ENCODE measurements at places on chromosomes 6 and 20.

DNA sequence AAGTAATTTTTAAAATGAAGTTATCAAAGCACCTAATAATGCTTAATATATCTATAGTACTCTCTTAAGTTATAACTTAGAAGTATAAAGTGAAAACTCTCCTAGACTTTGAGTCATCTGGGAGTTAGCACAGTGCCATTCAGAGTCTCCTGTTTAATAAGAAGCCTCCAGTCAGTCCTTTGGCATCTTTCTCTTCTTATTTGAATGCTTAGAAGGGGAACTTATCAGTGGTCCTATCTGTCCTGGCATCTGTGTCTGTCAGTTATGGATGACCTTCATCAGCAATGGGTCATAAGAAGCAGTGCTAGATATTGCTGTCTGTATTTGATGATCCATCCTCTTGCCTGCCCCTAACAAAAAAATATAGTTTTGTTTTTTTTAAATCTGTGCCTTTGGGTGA, 15.2 kb downstream of the TMEM200A start:
- DNase-seq, result no peak

- no peak for DNase-seq
These were observed 2.5 kb downstream of the NPBWR2 start for GRCh38 chr20:64104667-64105451.

- no peak for DNase-seq
These were observed 26.1 kb upstream of the ZNF831 start for GRCh38 chr20:59137532-59137931.

GRCh38 chr6:138562691-138563090, 63.4 kb upstream of the NHSL1 start:
- DNase-seq, result no peak

- no peak for DNase-seq
These were observed 179.8 kb downstream of the HAO1 start for GRCh38 chr20:7760247-7761031.

- no peak for DNase-seq
These were observed 1.0 kb upstream of the RIPOR2 start for GRCh38 chr6:24936641-24937317.

DNA sequence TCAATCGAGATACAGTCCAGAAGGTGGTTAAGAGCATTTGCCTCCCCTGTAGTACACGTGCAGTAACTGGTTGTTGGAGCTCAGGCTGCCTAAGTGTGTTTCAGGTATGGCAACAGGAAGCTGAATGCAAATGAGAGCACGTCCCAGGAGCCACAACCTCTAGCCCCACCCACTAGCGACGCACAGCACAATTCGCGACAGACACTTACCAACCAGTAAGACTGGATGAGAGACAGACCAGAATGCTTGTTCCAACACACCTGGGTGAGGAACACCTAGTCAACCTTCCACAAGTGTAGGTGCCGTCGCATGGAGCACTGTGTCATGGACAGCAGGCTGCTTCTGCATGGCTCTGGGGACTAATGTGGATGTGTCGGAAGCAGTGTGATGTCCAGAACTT, 7.2 kb upstream of the SERPINB1 start:
- peak; percentile 55 for DNase-seq
